ENCODE measurements at places on chromosomes 7 and 10.

DNA sequence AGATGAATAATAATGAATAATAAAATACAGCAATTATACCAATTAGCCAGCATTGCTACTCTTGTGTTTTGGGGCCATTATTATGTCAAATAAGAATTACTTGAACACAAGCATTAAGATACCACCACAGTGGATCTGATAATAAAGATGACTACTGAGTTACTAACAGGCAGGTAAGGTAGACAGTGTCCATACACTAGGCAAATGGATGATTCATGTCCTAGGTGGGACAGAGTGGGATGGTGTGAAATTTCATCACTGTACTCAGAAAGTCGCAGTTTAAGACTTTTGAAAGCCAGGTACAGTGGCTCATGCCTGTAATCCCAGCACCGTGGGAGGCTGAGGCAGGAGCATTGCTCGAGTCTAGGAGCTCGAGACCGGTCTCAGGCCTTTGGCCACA lies 8.7 kb upstream of the UNC5B start:
- DNase-seq, result no peak

DNA sequence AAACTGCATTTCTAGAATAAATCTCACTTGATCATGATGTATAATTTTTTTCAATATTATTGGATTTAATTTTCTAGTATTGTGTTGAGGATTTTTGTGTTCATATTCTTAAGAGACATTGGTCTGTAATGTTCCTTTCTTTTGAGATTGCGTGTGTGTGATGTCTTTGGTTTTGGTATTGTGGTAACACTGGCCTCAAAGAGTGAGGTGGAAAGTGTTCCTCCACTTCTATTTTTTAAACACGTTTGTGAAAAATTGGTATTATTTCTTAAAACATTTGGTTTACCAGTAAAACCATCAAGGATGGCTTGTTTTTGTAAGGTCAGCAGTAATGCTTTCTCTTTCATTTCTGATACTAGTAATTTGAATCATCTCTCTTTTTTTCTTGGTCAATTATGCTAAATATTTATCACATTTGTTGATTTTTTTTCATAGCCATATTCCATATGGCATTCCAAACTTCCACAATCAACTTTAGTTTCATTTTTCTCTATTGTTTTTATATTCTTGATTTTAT lies 290.2 kb upstream of the CDC14C start:
- DNase-seq, result no peak

DNA sequence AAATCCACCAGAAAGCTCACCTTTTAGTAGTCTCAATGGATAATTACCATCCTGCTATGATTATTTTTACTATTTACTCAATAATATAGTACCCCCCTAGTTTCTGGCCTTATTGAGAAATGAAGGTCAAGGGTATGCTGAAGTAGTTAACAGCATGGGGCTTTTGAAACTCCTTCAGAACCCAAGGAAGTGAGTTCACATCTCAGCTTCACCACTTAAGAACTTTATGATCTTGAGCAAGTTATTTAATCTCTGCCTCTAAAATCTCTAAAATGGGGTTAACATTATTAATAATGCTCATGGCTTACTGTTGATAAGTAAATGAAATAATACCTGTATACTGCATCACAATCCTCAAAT lies 5.8 kb downstream of the MTPN start:
- no peak for DNase-seq

DNA sequence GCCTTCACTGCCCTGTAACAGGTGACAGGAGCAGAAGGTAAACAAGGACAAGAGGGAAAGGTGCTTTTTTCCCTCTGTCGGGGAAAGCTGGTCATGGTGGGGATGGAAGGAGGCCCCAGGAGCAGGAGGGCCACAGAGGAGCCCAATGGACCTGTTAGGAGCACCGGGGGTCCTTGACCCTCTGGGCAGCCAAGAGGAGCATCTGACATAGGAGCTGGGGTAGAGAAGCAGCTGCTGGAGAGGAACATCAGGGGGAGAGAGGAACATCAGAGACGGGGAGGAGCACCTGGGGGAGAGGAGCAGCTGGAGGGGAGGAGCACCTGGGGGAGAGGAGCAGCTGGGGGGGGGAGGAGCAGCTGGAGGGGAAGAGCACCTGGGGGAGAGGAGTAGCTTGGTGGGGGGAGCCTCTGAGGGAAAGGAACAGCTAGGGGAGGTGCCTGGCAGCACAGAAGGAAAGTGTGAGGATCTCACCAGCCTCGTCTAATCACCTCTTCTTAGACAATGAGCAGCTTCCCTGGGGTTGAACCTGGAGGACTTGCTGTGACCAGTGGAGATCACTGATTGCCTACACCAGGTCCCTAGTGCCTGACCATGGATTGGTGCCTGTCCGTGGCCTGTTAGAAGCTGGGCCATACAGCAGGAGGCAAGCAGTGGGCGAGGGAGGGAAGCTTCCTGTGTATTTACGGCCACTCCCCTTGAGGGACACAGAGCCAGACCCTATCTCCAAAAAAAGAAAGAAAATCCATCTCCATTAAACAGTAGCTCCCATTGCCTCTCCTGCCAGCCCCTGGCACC lies 37.6 kb downstream of the JAKMIP3 start:
- DNase-seq, result no peak

DNA sequence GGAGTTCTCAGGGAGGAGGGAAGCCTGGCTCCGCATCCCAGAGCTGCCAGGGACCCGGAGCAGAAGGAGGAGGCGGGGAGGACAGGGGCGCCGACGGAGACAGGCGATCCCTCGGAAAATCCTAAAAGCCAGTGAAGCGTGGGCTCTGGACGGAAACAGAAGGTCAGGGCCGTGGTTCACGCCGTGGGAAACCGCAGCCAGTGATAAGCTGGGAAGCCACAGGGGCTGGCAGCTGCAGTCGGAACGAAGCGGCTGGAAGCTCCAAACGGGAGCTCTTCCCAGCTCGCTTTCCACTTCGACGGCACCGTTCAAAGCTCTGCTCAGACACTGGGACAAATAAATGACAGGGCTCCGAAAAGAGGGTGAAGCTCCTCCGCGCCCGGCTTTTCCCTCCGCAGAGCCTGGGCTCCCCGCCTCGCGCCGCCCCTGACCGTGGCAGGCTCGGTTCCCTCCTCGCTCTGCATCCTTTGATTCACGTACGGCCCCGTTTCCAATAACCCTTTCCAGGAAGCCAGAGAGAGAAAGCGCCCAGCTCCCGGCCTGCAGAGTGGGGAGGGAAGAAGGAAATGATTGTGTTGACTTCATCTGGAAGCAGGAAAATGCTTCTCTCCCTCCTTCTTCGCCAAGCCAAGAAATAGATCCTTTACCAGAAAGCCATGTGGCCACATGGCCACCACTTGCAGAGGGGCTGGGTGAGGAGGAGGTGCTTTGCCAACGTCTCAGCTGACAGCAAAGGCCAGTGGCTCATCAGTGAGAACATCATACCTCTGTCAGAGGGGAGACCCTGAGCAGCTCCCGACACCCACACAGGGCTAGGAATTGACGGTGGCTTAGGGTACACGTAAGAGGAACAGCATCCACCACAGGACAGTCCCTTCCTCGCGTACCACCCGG lies 57.4 kb downstream of the ADRB1 start:
- no peak for DNase-seq

DNA sequence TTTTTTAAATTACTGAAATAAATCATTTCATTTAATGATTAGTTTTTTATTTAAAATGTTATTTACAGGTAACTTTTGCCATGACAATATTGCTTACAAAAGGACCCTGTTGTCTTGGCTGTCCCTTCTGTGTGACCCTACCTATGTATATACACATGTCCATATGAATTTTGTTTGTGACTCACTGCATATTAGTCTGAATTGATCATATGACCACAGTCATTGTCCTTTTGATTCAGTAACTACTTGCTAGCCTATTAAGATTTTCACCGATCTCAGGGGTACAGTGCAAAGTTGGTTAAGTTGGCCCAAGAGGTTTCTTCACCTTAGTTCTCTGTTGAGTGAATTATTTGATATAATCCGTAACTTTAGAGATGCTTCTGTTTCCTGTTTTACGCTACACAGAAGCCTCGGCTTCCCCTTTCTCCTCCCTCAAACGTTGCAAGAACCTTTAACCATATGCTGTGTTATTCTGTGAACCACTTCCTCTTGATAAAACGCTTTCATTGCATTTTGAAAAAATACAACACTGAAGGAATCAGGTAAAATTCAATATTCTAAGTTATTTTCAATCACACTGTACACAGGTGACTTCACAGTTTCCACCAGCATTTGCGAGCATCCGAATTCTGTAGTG lies 43.9 kb downstream of the APBB1IP start:
- DNase-seq, result no peak

- DNase-seq, result no peak
Observed at GRCh38 chr7:35533902-35534301, 161.0 kb downstream of the HERPUD2 start.

DNA sequence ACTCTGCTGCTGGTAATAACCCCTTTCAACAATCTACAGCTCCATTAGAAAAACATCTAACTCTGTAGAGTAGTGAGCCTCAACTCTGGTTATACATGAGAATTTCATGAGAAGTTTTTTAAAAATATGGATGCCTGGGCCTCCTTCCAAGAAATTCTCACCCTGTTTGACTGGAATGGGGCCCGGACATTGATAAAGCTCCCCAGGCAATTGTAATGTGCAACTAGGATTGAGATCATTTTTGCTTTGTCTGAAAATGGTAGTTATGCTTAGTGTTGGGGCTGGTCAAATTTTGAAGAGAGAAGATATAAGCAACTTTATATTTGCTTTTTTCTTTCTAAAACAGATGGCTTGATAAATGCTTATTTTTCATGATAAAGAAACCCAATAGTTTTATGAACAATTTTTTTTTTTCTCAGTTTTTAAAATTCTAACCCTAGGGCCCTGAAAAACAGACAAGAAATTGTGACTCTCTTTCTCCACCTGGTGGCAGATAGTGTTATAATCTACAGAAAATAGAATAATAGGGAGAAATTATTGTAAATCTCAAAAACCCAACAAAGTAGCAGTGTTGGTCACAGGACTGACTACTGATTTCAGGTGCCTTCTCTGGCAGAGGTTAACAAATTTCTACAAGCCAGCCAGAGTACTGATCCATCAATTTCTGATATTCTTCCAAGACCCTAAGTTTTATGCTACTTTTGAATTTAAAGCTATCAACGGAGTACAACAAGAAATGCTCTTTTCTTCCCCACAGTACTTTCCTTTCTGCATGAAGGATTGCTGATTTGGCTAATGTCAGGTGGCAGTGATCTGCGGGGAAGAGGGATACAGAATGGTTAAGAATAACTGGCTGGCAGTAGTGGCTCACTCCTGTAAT lies 174.8 kb downstream of the DKK1 start:
- no peak for DNase-seq

- DNase-seq, result no peak
Observed at GRCh38 chr10:78407966-78408365, 374.3 kb downstream of the RPS24 start.

GRCh38 chr7:157554393-157555238 lies 217.8 kb downstream of the DNAJB6 start:
- DNase-seq, result no peak

GRCh38 chr7:114789871-114790311 lies 132.0 kb upstream of the MDFIC start:
- DNase-seq, result no peak

GRCh38 chr10:127919418-127920271 lies 12.7 kb downstream of the PTPRE start:
- no peak for DNase-seq

DNA sequence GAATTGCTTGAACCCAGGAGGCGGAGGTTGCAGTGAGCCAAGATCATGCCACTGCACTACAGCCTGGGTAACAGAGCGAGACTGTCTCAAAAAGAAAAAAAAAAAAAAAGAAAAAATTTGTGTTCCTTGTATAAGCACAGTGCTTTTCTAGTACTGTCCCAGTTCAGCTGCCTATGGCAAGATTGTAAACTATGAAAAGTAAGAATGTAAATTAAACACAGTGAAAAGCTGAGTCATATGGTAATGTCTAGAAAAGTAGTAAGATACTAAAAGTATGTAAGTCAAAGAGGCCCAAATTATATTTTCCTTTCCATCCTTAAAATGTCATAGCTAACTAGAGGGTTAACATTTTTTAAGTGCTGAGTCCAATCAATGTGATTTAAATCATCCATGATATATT lies 42.8 kb downstream of the RBM20 start:
- no peak for DNase-seq

- peak; percentile 74 for DNase-seq
Observed at GRCh38 chr10:126770809-126771208, 100.3 kb upstream of the C10orf90 start.

DNA sequence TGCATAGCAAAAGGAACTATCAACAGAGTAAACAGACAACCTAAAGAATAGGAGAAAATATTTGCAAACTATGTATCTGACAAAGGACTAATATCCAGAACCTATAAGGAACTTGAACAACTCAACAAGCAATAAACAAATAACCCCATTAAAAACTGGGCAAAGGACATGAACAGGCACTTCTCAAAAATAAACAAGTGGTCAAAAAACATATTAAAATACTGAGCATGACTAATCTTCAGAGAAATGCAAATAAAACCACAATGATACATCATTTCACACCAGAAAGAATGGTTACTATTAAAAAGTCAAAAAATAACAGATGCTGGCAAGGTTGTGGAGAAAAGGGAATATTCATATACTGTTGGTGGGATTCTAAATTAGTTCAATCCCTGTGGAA lies 17.1 kb downstream of the MAGI2 start:
- no peak for DNase-seq

- DNase-seq, result no peak
Observed at GRCh38 chr7:79741684-79742083, 288.2 kb upstream of the MAGI2 start.

DNA sequence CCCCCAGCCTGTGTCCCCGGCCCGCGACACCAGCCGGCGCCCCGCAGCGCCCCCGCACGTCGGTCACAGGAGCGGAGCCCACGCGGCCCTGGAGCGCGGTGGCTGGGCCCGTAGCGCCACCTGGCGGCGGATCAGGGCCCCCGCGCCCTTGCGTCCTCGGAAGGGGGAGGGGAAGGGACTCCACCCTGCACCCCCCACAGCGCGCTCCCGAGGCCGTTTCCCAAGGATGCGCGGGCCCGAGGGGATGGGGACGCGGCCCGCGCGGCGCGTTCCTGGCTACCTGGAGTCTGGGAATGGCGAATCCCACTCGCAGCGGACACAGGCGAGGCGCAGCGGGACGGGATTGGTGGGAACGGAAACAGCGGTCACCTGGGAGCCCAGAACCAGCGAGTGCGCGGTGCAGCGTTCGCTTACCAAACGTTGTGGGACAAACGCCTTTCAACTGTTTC lies 23.8 kb upstream of the MKI67 start:
- peak; percentile 7 for DNase-seq

DNA sequence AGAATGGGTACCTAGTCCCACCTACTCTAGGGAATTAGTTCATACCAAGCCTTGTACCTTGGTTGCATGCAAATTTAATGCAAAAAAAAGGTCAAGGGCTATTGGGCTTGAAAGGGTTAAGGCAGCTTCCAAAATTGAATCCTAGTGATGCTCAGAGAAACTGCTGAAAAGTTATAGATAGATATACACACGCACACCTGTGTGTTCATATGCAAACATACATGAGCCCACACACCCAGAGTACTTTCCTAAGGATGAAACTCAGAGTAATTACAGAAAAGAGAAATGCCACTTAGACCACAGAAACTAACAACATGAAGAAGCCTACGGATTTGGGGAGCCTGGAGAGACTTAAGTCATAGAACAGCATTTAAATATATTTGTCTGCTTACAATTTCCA lies 1.5 kb downstream of the SLC25A13 start:
- DNase-seq, result no peak
